ENCODE measurements at places on chromosomes 12 and 14. TPM values are rescaled to one million over a fixed set of nuclear protein-coding genes. Genes with fewer than 3 reads are reported as not detected.

ADGRD1 gene
- polyA plus RNA-seq: 13.7 TPM

DNA sequence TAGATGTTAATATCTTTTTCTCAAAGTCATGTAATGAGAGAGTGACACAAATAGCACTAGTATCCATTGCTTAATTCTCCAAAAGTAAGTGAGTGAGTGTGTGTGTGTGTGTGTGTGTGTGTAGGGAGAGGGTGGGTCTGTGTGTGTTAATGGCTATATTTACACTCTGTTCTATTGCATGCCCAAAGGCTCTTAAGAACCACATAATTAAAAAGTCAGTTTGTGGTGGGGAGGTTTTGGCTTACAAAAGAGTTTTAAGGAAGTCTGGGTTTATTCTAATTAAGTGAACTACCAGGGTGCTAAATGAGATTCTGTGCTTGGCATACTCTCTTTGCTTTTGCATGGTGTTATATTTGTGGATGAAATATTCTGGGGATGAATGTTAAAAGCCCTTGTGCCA is 1897.6 kb upstream of the FLRT2 start:
- DNase-seq: no peak

GRCh38 chr14:87131879-87132278 is 861.1 kb downstream of the GALC start:
- DNase-seq: peak; percentile 17

DNA sequence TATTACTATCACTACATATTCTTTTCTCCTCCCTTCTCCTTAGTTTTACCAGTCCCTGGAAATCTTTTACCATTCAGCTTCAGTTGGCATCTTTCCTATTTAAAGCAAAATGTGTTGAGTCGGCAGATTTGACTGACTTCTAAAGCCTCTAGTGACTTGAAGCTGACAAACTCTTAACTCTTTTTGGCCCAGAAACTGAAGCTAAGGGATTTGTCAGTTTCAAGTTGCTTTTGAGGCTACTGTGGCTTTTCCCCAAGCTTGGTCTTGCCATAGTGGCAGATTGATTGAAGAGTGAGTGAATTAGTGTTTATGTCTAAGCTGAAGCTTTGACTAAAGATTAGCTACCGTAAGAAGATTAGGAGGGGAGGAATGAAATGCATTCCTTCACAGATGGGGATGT is 104.0 kb downstream of the ETNK1 start:
- DNase-seq: no peak
